ENCODE measurements at places on chromosomes 6 and 20.
A peak's percentile ranks its signal among the peaks of the same experiment; 100 is the strongest.

GRCh38 chr20:37396416-37397075 is 50.6 kb downstream of the SRC start:
- DNase-seq, result no peak

- DNase-seq, result no peak
Measured at GRCh38 chr6:9121549-9121948, 686.2 kb upstream of the SLC35B3 start.

DNA sequence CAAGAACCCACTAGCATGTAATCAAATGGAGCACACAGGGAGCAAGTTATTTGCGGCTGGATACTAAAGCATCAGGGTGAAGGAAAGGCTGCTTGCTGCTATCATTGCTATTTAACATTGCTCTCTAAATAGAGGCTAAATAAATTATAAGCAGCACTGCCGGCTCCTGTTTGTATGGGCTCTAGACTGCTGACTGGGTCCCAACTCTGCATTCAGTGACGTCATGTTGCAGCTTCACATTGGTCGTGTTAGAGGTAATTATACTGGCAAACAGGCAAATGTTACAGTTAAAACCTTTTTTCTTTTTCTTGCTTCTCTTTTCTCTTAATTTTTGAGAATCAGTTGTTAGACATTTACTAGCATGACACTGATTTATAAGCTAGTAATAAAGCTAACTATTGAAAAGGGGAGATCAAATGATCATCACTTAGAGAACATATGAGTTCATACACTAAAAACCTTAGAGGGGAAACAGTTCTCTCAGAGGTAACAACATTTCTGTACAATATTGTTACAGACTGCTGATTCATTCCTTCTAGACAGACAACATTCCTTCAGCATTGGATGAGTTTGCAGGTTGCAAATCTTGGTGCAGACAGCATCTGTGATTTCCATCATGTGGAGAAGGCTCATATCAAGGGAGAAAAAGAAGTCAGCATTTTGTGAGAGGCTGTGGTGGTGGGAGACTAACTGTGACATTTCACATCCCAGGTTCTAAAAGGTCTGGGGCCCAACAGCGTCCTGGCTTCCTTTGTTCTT is 15.9 kb downstream of the RFPL4B start:
- DNase-seq, result no peak

DNA sequence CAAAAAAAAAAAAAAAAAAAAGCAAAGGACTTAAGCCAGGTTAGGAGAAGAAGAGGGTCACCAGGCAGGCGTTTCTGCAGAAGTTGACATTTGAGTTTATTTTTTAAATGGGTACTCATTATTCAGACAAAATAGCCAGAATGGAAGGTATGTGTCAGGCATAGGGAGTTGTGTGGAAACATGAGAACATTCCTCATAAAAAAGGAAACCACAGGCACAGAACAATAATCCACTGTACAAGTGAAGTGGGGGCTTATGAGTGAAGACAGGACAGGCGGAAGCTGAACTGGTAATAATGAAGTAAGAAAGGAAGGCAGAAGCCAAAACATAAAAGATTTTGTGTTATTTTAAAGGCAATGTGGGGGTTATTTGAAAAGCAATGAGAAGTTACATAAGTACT is 104.6 kb downstream of the EPB41L2 start:
- DNase-seq, result no peak

DNA sequence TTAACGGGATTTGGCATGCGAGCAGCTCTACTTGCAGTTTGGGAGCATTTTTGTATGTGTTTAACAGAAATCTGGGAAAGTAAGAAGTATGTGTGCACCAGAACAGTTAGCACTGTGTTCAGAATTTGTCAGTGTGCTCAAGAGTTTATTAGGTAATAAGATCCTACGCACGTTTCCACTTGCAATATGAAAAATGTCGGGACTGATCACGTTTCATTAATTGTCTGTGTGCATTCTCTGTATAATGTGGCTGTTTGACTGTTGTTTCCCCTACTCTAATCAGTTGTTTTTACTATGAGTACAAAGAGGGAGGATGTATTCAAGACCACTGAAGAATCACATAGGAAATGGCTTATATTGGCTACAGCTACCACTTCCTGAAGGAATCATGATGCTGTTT is 349.7 kb upstream of the POU3F2 start:
- no peak for DNase-seq

DNA sequence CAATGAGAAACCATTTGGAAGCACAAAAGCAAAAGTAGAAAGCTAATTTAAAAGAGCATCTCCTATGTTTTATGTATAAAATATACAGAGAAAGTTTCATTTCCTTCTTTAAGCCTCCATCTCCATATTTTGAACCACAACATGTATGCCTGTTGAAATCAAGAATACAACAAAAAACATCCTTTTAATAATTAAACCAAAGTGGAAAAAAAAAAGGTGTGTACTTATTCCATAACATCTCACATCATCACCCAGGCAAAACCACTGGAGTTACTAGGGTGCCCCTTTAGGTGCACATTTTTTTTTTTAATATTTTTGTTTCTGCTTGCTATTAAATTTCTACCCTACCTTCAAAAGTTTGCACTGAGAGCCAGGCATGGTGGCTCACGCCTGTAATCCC is 43.0 kb downstream of the EDN1 start:
- no peak for DNase-seq

- no peak for DNase-seq
Measured at GRCh38 chr20:36866681-36867495, 9.1 kb upstream of the TLDC2 start.

DNA sequence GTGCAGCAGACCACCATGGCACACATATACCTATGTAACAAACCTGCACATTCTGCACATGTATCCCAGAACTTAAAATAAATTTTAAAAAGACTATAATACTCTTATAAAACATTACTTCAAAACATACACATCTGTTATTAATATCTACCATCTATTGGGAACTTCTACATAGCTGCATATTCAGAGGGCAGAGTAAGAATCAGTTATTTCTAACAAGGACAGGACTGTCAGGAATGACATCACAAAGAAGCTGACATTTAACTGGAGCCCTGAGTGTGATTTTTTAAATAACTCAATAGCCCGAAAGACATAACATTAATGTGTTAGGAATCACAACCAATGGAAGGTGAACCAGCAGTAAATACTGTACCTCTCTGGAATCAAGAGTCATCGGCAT is 276.7 kb upstream of the ECI2 start:
- DNase-seq, result no peak

- DNase-seq, result no peak
Measured at GRCh38 chr20:19823971-19824370, 65.9 kb downstream of the RIN2 start.

GRCh38 chr20:52652271-52652670 is 319.9 kb upstream of the TSHZ2 start:
- no peak for DNase-seq

GRCh38 chr6:93048381-93048780 is 371.0 kb downstream of the EPHA7 start:
- no peak for DNase-seq

DNA sequence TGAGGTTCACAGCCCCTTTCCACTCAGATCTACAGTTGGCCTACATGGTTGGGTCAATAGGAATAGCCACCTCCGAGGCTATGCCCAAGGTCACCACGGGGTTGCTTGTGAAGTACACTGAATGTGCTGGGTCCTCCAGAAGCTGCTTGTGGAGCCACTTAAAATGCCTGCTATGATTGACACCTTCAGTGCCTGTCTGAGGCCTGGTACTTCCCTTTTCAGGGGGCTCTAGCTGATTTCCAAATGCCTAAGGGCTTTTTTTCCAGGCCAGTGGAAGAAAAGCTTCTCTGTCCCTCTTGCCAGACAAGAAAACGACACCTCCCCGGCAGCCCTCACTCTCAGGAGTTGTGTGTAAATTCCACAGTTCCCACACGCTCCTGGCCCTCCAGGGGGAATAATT is 6.3 kb upstream of the NXT1 start:
- no peak for DNase-seq

DNA sequence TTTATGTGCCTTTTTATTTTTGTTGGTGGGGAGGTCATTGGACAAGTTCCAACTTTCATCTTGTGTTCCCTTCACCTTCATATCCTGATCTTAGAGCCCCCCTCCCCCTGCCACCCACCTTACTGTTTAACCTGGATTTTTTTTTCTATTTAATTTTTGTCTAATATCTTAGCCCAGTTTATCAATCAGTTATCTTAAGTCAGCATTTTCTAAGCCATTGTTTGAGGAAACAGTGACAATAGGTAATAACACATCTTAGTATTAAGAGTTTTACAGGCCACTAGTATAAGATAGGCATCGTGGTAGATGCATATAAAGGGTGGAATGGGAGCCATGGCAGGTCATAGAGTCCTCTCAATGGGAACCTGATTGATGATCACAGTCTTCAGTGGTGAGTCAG is 2.4 kb downstream of the ABT1 start:
- DNase-seq, result no peak

DNA sequence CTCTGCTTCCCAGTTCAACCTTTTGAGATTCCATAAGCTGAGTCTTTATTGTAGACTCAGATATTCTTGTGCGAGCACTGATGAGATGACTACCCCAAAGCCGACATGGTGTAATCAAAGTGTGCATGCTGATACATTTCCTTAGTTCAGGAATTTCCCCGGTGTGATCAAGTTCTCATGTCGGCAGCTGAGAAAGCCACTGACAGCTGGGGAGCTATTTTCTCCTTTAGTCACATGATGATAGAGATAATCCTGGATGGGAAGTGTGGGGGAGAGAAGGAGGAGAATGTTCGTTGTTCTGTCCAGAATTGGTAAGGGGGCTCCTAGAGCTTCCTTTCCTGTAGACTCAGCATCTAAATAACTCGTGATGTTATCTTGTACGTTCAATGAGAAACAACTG is 7.7 kb upstream of the CAP2 start:
- DNase-seq, result no peak

- DNase-seq, result no peak
Measured at GRCh38 chr6:37324131-37325033, 29.4 kb upstream of the RNF8 start.

DNA sequence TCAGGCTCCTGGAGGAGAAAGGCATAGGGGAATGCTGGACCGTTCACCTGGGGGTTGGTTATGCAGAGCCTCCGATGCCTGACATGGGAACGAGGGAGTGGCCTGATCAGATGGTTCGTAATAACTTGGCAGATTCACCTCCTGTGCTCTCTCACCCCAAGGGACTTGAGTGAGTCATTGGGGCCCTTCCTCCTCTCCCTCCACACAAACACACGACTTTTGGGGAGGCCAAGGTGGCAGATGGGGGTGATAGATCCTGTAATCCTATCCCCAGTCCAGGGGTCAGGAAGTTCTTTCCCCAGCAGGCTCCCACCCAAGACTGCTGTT is 45.6 kb upstream of the ARFGEF2 start:
- DNase-seq, result no peak

GRCh38 chr6:25173951-25174474 is 105.2 kb upstream of the CARMIL1 start:
- no peak for DNase-seq

DNA sequence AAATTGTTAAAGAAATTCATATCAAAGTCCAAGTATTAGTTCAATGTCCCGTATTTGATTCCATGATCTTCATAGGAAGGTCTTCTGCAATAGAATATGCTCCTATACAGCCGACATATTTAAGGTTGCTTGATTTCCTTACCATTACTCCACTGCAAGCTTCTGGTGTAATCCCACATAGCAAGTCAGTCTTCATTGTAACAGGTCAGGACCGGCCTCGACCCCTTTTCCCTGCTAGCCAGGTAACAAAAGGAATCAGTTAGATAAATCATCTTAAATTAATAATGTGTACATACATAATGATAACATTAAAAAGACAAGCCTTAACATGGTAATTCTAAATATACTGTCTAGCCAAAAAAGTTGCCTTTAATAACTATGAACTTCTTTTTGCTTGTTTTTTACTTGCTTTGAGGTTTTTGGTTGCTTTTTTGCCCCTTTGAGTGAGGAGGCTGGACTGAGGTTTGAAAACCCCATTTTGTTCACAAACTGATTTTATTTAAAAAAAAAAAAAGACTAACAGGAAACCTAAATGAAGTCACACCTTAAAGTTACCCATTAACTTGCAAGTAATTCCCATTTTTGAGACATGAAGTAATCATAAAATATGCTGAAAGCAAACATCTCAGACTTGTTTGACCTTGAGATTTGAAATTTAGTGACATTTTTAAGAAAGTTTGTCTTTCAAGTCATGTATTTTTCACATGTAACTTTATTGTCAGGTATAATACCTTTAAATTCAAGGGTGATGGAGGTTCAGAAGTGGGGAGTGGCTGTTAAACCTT is 19.2 kb upstream of the SNX14 start:
- DNase-seq, result no peak

GRCh38 chr6:75428204-75428603 is 65.4 kb downstream of the FILIP1 start:
- DNase-seq, result no peak

DNA sequence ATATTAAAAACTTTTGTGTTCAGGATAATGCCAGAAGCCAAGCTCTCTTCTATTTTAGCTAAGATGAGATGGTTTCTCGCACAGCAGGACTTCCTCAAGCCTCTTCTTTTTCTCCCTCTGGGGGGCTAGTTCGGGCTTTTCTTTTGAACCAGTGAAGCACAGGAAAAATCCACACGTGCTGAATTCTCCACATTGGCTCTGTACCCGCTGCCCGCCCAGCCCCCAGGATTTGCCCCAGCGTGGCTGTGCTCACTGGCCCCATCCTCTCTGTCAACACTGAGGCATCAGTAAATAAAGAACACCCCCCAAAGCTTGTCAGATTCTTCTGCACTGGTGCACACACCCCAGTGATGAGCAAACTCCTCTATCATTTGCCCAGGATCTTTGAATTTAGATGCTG is 232.8 kb downstream of the ZNF217 start:
- DNase-seq, result no peak

- DNase-seq, result no peak
Measured at GRCh38 chr6:8993111-8993510, 557.8 kb upstream of the SLC35B3 start.

DNA sequence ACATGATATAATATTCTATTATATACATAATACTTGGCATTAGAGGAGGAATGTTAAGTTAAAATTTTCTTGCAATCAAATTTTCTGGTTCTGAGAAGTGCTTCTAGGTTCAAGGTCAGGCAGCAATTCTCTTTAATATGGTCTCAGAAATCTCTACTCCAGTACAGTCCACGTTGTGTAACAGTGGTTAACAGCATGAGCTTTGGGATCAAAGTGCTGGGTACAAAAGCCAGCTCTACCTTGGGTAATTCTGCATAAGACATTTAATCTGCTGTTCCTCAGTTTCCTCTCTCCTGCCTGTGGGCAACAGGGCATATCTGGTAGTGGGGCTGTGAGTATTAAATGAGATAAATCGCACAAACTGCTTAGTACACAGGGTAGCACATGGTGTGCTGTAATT is 437.8 kb downstream of the CDC5L start:
- DNase-seq, result no peak

DNA sequence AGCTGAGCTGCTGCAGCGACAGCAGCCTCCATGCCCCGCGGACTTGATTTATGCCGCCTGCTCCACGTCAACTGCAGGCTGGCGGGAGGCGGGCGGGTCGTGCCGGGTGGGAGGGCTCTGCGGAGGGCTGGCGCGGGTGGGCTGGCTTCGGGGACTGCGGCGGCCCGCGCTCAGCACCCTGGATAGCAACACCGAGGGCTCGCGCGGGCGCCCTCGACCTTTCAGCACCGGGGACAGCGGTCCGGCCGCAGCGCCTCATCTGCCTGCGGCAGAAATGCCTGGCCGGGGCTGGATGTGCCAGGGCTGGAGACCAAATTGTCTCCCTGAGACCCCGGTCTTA is 792 bp downstream of the SNAP25 start:
- peak; percentile 44 for DNase-seq
